ENCODE measurements at places on chromosomes 4 and X. TPM values are rescaled to one million over a fixed set of nuclear protein-coding genes. Genes with fewer than 3 reads are reported as not detected.

Gene GSX2
- total RNA-seq: not detected

GRCh38 chrX:118740276-118740889 is 13.0 kb downstream of the IL13RA1 start:
- no peak for DNase-seq

DNA sequence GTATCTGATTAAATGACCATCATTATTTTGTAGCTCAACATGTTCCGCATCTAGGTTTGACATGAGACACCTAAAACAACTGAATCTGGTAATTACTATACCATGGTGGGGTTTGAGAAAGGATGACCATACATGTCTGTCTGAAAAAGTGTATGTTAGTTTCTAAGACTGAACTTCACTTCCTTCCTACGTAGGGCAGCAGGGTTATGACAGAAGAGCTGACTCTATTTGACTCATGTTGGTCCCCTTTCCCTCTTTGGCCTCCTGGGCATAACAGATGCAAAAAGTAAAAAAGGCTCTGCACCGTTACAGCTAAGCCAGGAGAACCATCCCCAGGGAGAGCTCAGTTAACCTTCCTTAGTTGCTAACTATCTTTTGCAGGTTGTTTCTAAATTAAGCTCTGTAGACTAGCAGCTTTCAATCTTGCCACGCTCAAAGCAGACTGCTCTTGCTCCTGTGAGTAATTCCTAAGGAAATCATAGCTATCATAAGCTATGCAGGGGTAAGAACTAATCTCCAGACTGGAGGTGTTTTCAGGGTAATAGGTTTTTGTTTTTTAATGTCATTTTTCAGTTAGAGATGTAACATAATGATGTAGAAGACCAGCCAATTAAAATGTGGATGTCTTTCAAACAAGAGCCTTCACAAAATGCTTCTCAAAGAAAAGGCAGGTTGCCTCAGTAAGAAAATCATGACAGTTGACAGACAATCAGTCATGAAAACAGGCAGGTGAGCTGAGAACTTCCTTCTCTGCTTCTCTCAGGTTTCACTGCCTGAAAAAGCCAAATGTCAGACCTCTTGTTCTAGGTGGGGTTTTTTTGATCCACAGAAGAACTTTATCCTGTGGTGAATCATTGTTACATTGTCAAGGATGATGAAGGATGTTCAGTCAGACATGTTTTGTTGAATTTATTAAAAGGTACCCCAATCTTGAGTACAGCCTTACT is 66.9 kb upstream of the DAPP1 start:
- no peak for DNase-seq

GRCh38 chr4:56410247-56411062 is 23.2 kb upstream of the AASDH start:
- DNase-seq: no peak

- no peak for DNase-seq
These were observed 733 bp upstream of the G3BP2 start for GRCh38 chr4:75673959-75674328.

DNA sequence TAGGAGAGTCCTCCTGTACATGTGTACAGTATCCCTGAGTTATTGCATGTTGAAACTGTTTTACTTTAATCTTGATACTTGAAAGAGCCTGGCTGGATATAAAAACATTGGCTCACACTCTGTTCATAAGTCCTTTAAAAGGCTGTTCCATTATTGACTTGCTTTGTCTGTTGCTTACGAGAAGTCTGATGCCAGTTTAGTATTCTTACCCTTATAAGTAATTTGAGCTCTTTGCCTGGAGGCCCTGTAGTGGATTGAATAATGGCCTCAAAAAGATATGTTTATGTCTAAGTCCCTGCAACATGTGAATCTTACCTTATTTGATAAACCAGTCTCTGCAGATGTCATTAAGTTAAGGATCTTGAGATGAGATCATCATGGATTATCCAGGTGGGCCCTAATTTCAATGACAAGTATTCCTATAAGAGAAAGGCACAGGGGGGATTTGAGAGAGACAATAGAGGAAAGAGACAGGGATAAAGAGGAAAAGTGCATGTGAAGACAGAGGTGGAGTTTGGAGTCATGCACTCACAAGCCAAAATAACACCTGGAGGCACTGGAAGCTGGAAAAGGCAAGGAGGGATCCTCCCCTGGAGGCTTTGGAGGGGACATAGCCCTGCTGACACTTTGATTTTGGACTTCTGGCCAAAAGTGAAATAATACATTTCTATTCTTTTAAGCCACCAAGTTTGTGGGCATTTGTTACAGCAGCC is 98.1 kb downstream of the IRF2 start:
- no peak for DNase-seq
